Hindlimb muscle (tissue), 1 donor: ENCODE measurements at places on chromosomes 1 and 21. TPM values are rescaled to one million over a fixed set of nuclear protein-coding genes. Genes with fewer than 3 reads are reported as not detected.

DNA sequence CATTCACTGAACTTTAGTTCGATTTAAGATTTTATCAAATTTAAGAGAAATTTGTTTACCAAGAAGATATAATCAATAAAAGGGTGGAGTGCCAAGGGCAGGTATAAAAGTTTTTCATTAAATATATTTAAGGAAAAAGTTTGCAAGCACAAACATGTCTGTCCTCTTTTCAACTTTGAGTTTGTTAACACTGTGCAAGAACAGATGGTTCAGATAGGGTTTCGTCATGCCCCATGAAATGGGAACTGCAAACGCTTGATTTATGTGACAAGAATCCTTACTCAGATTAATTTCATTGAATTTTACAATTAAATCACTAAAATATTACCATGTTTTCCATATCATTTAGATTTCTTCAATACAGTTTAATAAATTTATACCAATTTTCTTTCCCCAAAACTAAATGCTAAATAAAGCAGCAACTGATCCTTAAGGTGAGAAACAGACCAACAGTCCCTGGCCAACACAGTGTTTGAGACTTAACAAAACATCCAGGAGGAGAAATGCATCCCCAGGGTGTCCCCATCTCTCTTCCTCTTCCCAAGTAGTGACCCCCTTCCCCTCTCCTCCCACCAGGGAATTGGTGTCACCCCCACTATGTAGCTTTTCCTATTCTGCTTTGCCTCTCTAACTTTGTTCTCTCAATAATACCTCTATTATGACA, 292.9 kb downstream of the LTN1 start:
- DNase-seq, result no peak

GRCh38 chr1:224623310-224623714, 7.2 kb downstream of the CNIH3 start:
- no peak for DNase-seq

- no peak for DNase-seq
These were observed 8.8 kb downstream of the ASAP3 start for GRCh38 chr1:23475134-23475628.

DNA sequence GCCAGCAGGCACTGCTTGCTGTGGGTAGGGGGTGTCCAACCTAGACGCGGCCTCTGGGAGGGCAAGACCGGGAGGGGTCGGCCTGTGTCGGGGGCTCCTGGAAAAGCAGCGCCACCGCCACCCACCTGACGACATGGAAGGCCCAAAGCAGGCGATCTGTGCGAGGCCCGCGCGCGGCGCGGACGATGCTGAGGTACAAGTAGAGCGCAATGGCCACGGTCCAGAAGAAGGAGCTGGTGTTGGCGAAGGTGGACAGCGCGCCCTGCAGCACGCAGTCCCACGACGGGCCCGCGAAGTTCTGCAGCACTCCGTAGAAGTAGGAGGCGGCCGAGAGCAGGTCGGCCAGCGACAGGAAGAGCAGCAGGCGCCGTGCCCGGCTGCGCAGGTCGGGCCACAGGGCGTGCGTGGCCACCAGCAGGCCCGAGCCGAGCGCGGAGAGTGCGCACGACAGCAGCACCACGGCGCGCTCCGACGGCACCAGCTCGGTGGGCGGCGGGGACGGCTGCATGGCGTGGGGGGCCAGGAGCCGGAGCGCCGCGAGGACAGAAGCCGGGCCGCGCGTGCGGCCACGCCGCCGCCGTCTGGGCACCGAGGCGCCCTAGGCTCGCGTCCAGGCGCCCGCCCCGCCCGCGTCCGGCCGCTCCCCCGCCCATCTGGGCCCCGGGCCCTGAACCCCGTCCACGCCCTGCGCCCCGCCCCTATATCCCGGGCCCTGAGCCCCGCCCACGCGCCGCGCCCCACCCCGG, at the start of gene GPR157:
TSS of gene GPR157 (minus strand) at position 583 of the 746 bp plus-strand sequence. CDS start at position 508, 75 bp downstream.
- DNase-seq, result peak; percentile 62

- no peak for DNase-seq
These were observed 17.1 kb upstream of the PROK1 start for GRCh38 chr1:110433803-110434202.

- no peak for DNase-seq
These were observed 1.5 kb downstream of the PARP1 start for GRCh38 chr1:226406401-226406881.

DNA sequence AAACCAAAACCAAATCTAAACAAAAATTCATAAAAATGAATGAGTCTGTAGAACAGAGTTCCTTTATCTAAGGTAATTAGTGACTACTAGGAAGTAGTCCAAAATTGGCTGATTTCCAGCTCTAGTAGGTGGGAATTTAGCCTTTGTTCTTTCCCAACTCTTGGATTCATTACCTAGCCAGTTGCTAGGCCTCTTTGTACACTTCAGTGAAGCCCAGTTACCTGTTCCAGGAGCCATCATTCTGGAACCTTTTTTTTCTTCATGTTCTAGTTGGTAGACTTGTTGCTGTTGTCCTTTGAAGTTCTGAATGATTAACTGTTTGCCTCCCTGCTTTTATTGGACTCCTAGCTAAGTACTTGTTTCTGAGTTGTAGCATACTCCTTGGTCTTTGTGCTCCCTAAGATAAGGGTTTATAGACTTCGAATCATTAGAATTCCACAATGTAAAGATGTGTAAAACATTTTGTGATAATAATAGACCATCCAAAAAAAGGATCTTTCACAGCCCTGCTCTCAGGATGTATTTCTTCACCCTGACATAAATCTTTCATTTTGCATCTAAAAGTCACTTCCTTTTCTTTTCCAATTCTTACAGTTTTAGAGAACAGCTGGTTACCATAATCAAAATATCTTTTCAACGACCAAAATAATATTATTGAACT, 9.8 kb downstream of the PLA2G4A start:
- no peak for DNase-seq

DNA sequence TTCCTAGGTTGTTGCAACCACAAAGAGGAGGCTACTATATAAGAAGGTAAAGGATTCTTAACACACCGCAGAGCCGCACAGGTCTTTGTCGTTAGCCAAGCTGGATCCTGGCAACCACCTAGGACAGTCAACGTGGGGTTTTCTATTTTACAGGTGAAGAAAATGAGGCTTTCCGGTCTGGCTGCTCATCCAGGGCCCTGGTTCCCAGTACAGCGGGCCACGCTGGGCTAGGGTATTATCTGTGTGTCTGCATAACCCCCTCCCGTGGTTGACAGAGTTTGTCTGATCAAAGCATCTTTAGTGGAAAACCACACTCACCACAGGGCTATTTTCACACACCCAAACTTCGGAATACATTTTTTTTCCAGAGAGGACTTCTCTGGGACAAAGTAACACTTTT, 39.0 kb upstream of the PDE9A start:
- no peak for DNase-seq

DNA sequence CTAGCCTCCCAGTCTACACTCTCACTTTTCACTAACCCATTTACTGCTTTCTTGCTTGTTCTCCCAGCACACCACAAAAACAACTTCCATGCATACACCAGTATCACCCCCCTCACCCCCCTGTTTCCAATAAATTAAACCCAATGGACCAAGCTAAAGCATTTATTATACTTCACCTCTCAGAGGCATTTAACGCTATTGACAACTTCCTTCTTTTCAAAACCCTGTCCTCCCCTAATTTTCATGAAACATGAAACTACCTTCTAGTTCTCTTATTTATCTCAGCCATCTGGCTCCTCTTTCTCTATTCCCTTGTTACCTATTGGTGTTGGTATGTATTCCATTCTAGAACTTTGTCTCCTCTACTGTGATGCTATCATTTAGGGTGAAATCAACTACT, 32.3 kb downstream of the PTPRC start:
- DNase-seq, result no peak

The ESPN gene
- polyA plus RNA-seq, result 1.5 TPM

The XKR8 gene
- 9.4 TPM for polyA plus RNA-seq

The SPRR5 gene
- not detected for polyA plus RNA-seq

The C1orf115 gene
- 11.9 TPM for polyA plus RNA-seq

The TBX19 gene
- polyA plus RNA-seq, result 1.7 TPM

The ASAP3 gene
- polyA plus RNA-seq, result 57.1 TPM
